Adrenal gland (tissue), 19 donors: ENCODE measurements at places on chromosomes 16 and 17. TPM values are rescaled to one million over a fixed set of nuclear protein-coding genes. Genes with fewer than 3 reads are reported as not detected.
A peak's percentile ranks its signal among the peaks of the same experiment; 100 is the strongest.

DNA sequence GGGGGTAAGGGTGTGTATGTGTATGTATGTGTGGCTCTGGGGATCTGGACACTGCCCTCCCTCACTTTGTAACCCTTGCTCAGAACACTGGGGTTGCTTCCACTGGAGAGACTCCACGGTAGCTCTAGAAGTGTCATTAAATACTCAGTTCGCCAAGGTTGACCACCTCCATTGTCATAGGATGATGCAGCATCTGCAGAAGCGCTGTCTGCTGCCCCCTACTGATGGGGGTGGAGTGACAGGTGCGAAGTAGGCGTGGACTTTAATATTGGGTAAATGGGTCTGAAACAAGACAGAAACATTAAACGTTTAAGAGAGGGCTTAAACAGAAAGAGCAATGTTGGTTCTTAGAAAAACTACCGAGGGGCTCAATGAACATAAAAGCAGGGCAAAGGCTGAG is 35.5 kb upstream of the STAC2 start:
- no peak for DNase-seq

- no peak for DNase-seq
Observed at GRCh38 chr17:27417596-27418365, 38.5 kb upstream of the KSR1 start.

DNA sequence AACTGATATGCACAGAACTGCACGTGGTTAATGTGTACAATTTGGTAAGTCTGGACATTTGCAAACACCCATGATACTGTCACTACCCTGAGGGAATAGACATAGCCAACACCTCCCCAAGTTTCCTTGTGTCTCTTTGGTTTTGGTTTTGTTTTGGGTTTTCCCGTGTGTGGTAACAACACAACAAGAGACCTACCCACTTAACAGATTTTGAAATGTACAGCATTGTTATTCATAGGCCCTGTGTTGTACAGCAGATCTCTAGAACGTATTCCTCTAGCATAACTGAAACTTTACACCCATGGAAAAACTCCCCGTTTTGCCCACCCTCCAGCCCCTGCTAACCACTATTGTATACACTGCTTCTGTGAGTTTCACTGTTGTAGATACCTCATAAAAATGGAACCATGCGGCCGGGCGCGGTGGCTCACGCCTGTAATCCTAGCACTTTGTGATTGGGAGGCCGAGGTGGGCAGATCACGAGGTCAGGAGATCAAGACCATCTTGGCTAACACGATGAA is 76.3 kb upstream of the TBC1D3K start:
- no peak for DNase-seq

DNA sequence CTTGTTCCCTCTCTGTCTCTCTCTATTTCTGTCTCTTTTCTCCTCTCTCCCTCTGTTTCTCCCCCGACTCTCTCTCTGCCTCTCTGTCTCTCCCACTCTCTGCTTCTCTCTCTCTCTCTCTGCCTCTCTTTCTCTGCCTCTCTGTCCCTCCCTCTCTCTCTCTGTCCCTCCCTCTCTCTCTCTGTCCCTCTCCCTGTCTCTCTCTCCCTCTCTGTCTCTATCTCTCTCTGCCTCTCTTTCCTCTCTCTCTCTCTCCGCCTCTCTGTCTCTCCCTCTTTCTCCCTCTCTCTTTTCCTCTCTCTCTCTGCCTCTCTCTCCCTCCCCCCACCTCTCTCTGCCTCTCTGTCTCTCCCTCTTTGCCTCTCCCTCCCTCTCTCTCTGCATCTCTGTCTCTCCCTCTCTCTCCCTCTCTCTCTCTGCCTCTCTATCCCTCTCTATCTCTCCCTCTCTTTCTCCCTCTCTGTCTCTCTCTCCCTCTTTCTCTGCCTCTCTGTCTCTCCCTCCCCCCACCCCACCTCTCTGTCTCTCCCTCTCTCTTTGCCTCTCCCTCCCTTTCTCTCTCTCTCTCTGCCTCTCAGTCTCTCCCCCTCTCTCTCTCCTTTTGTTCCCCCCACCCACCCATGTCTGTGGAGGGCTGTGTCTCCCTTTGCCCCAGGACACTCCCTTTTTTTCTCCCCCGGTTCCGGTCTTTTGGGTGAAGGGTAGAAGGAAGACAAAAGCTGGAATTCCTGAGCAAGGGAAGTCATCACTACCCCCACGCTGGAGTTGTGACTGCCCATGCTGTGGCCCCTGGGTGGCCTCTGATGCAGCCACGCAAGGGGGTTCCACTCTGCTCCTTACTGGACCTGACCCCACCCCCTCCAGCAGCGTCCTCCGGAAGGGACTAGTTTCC is 27.1 kb upstream of the MGAT5B start:
- no peak for DNase-seq

GRCh38 chr16:81463296-81463890 is 18.8 kb downstream of the CMIP start:
- DNase-seq = no peak

GRCh38 chr17:5439446-5439764 is 450 bp upstream of the C1QBP start:
- no peak for DNase-seq

GRCh38 chr17:51133365-51133764 is 12.7 kb upstream of the SPAG9 start:
- DNase-seq = no peak

- no peak for DNase-seq
Observed at GRCh38 chr17:18371455-18371854, 6.1 kb upstream of the EVPLL start.

DNA sequence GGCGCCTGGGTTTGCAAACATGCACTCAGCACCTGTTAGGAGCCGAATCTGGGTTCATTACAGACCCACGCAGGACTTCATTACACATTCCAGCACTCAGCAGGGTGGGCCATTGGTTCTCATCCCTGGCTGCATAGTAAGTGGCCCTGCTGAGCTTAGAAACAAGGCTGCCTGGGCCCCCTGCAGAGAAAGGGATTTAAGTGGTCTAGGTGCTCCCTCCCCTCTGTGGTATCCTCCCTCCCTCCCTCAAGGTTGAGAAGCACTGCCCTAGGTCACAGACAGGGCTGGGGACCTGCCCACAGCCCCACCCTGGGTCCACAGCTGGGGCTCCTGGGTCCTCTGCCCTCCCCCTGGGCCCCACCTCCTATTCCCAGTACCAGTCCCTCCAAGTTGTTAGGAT is 28.3 kb downstream of the WNT3 start:
- DNase-seq = no peak

DNA sequence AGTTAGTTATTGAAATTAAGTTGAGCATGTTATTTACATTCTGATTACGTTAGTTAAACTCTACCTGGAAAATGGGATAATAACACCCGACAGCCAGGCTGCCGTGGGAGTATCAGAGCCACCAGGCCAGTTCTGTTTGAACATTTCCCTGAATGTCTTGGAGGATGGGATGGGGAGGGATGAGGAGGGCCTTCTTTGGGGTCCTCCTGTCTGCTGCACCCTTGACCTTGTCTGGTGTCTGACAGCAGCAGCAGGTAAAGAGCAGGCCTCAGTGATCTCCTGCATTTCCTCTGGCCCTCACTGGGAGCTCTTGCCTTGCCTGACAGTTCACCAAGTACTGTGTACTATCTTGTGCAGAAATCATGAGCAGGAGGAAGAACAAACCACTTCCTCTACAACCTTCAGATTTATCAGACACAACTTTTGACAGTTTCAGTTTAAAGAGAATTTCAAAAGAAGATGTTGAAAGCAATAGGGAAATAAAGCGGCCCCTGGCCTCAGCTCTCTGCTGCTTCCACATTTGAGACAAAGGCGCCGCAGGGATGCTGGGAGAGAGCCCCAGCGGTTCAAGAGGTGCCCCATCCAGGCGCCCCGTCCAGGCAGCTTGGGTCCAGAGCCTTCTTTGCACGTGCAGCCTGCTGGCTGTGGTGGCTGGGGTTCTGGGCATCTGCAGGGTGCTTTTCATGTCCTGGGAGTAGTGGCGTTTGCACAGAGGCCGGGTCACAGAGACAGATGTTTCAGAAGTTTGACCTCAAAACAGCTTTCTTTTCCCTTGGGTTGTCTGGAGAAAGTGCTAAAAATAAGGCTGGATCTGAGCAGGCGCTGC is 25.3 kb downstream of the CMIP start:
- DNase-seq = no peak

GRCh38 chr16:72635104-72635503 is 412.8 kb downstream of the ZFHX3 start:
- no peak for DNase-seq

Gene GPR139
- total RNA-seq = not detected

Gene CD300E
- 0.06 TPM for total RNA-seq

GRCh38 chr16:64950731-64951130 is 171.1 kb downstream of the CDH11 start:
- no peak for DNase-seq

DNA sequence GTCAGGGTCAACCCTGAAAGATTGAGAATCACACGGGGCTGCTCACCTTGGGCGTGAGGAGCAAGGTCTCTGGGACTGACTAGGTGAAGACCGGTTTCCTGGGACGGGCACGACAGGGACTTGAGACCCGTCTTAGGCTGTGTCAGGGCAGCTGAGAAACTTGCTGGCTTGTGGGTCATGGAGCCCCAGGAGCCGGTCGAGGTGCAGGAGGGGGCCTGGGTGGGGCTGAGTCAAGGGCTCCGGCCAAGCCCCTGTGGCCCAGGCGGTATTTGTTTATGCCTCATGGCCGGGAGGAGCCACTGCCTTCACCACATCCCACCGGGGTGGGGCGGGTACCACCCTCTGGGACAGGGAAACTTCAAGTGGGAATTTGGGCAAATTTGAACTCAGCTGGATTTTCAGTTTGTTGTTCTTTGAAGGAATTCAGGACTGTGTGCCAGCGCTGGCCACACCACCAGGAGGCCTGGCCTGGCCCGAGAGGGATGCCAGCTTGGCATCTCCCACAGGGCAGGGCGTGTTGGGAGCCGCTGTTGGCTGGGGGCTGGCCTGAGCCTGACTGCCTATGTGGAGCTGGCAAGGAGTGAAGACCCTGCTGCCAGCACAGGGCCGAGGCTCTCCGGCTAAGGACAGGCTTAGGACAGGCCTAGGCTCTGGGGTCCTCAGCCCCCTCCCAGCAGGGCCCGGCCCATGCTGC is 116.1 kb downstream of the METRNL start:
- DNase-seq = peak; percentile 6

Gene CHD9
- total RNA-seq = 75.0 TPM

Gene CACNG1
- not detected for total RNA-seq

DNA sequence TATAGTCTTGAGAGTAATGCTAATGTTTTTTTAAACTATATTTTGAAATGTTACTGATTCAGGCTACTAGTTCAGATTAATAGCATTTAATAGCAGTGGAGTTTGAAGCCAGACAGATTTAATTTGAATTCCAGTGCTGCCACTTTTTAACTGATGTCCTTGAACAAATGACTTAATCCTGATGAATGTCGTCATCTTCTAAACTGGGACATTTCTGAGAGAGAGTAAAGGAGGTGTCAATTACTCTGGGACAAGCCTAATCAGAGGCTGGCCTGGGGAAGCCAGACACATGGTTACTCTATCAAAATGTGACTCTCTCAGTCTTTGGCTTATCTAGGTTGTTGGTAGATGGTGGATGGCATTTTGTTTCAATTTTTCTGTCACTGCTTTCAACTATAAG is 246.7 kb downstream of the HS3ST3A1 start:
- DNase-seq = no peak

Gene PVALEF
- not detected for total RNA-seq

DNA sequence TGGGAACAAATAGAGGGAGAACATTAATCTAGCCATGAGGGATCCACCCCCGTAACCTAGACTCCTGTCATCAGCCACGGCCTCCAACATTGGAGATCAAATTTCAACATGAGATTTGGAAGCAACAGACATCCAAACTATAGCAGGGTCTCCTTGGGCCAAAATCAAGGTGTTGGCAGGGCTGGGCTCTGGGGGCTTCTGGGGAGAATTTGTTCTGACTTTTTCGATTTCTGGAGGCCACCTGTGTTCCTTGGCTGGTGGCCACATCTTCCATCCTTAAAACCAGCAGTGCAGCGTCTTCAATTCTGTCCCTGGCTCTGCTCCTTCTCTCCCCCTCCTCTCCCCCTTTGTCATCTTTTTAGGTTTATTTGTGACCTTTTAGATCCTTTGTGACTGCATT is 546.2 kb downstream of the WWOX start:
- DNase-seq = no peak

DNA sequence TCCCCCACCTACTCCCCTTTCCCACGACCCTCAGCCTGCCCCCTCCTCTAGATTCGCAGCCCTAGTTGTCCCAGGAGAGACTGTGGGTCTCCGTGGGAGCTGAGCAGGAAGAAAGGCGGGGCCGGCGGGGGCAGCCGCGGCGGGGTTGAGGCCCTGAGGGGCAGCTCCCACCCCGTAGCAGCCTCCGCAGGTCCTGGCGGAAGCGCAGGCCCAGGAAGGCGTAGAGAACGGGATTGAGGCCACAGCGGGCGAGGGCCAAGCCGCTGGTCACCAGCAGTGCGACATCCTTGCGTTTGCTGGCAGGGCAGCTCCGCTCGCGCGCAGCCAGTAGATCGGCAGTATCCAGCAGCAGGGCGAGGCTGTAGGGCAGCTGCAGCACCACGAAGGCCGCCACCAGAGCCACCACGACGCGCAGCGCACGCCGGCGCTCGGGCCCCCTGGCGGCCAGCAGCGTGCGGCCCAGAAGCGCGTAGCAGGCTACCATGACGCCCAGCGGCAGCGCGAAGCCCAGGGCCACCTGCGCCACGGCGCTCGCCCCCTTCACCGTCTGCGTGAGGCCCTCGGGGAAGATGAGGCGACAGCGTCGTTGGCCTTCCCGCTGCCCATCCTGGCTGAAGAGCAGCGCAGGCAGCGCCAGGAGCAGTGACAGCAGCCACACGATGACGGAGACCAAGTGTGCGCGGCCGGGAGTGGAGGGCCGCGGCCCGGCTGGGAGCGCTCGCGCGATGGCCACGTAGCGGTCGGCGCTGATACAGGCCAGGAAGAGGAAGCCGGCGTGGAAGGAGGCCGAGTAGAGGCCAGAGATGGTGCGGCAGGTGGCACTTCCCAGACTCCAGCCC is 1.9 kb downstream of the CCR10 start:
- peak; percentile 80 for DNase-seq

Gene UNC119
- total RNA-seq = 26.7 TPM

Gene SHBG
- total RNA-seq = 1.9 TPM

GRCh38 chr17:82304826-82305726 is 12.3 kb downstream of the CD7 start:
- no peak for DNase-seq

DNA sequence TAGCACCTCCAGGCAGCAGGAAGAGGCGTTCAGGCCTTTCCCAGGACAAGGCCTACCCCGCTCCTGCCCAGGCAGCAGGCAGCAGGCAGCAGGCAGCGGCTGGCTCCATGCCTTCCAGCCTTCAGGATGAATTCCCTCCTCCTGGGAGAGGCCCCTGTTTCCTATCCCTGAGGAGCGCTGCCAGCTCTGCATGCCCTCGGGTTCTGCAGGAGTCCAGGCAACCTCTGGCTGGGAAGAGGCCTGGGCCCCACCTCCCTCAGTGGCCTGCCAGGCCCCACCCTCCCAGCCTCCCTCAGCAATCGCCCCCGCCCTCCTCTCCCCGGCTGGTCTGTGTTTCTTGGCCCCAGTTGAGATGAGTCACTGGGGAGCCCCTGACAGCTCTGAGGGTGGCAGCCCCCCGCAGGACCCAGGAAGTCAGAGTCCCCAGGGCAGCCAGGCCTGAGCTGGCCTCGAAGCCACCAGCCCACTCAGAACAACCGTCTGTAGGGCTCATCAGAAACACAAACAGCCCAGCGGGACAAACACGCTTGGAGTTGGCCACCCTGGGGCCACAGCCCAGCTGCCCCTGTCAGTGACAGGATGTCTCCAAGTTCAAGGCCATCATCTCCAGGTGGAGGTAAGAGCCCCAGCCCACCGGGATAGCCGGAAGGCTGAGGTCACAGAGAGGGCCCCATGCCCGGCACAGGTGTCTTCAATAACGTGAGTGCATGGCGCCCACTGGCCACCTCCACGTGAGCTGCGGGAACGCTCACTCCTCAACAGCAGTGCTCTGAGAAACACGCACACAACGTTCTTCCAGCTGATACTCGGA is 39.5 kb upstream of the CIBAR2 start:
- DNase-seq = peak; percentile 64
